ENCODE measurements at places on chromosomes 1 and 21.

GRCh38 chr1:1511533-1512285 lies at the start of gene ATAD3A:
Gene ATAD3A, plus strand, starts transcription at chr1:1512162. Its CDS starts 107 bp downstream, at chr1:1512269.
- DNase-seq, result peak; percentile 98

DNA sequence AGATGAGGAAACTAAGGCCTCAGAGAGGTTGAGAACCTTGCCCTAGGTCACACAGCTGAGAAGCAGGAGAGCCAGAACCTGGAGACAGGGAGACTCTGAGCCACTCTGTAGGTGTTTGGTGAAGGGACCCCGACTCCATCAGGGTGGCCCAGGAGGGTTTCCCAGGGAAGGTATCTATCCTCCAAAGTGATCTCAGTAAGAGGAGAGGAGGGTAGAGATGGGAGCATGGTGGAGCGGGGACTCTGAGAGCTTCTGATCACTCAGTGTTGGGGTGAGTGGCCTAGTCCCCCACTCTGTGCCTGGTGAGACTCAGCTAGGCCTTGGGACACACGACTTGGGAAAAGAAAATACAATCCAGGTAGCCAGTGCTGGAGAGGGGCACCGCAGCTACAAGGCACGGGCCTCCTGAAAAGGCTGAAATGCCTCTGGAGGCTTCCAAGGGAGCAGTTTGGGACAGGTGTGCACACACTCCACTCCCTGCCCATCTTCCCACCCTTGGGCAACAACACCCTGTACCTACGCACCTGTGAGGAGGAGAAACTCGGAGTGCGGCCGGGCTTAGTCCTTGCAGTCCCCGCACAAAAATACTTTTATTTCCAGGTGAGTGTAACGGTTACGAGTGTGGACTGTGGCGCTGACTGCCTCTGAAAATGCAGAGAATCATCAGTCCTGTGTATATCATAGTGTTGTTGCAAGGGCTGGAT lies 80.8 kb downstream of the CAMK2N1 start:
- no peak for DNase-seq

GRCh38 chr21:25464275-25464674 lies 143.0 kb downstream of the MRPL39 start:
- no peak for DNase-seq

- DNase-seq, result no peak
These were observed 22.4 kb upstream of the LEPR start for GRCh38 chr1:65398083-65398482.

GRCh38 chr1:182279302-182279701 lies 112.3 kb downstream of the GLUL start:
- DNase-seq, result no peak

DNA sequence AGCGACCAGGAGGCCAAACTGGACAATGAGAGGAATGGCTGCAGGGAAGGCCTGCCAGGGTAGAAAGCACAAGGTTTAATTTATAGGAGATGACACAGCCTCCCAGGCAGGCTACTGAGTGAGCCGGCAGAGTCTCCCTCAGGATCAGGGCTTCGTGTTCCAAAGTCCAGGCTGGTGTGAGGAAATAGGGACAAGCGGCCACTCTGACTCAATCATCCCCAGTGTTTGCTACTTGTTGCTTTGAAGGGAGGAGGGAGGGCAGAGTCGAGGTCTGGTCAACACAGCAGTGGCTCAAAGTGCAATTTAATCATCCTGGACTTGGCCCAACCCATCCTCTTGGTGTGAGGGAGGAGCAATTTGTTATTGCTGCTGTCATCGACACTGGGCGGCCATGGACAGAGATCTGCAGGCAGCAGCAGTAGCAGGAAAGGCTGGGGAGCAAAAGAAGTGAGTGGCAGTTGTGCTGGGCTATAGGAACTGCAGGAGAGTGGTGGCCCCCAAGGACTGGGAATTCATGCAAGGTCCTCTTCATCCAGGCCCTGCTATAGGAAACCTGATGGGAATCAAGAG lies 27.5 kb downstream of the TBX15 start:
- peak; percentile 77 for DNase-seq

GRCh38 chr1:156359973-156360372 lies 9.0 kb upstream of the RHBG start:
- peak; percentile 37 for DNase-seq

- no peak for DNase-seq
These were observed 201.1 kb upstream of the CHRM3 start for GRCh38 chr1:239185245-239185619.

DNA sequence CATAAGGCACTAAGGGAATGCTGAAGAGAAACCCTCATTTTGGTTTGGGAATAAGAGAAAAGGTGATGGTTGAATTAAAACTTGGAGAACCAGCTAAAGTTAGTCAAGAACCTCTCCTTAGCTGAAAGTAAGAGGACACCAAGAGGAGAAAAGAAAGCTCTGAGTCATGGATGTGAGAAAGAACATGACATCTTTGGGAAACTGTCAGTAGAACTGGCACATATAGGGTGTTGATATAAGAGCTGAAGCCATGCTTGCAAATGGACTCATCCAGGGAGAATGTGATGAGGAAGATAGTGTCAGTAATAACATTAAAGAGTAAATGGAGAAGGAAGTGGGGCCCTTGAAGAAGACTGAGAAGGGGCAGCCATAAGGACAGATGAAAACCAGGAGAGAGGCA lies 54.3 kb downstream of the LRRC8C start:
- no peak for DNase-seq

DNA sequence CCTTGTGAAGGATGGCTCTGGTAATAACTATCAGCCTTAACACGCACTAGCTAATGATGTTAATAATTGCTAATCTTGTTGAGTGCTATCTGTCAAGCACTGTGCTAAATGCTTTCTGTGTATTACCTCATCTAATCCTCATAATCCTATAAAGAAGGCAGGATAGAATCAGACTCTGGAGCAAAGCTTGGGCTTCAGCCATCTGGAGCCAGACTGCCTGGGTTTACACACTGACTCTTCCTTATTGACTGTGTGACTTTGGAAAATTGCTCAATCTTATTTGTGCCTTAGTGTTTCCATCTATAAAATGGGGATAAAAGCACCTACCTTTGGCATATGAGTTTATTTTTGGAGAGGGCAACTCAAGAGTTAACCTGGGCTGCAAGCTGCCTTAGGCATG lies 216.1 kb downstream of the NUF2 start:
- no peak for DNase-seq

- DNase-seq, result no peak
These were observed 40.6 kb upstream of the DIPK1A start for GRCh38 chr1:93001893-93002292.

- DNase-seq, result no peak
These were observed 137.8 kb downstream of the LIPI start for GRCh38 chr21:14072761-14073535.

- no peak for DNase-seq
These were observed 56.6 kb upstream of the CPLANE2 start for GRCh38 chr1:16293538-16293937.

DNA sequence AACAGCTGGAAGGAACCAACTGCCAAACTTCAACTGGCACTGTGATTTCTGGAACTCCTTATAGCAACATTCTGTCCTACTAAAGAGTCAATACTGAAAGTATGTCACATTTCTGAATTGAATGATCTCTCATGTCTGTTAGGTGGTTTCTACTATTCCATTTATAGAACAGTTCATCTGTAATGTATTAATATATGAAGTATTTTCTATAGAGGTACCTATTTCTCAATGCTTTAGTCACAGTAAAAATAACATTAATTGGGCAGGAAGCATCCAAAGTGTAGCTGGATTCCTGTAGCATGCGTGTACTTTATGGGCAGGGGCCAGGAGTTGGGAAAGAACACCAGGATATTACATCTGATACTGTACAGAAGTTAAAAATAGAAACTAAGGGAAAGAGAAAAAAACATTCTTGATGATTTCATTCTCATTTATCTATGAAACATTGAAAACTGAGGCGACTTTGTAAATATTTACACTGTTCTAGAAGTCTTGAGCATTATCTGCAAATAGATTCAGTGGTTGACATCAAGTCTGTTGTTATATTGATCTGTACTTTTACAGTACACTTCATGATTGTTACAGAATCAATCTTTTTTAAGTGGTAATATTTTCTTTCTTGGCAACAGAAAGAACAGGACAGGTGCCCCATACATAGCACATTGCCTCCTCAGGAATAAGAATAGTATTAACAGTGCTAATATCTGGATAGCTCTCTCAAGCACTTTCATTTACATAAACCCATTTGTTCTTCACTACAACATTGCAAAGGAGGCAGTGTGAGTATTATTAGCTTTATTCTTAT lies 6.2 kb upstream of the ZNF281 start:
- DNase-seq, result peak; percentile 93

DNA sequence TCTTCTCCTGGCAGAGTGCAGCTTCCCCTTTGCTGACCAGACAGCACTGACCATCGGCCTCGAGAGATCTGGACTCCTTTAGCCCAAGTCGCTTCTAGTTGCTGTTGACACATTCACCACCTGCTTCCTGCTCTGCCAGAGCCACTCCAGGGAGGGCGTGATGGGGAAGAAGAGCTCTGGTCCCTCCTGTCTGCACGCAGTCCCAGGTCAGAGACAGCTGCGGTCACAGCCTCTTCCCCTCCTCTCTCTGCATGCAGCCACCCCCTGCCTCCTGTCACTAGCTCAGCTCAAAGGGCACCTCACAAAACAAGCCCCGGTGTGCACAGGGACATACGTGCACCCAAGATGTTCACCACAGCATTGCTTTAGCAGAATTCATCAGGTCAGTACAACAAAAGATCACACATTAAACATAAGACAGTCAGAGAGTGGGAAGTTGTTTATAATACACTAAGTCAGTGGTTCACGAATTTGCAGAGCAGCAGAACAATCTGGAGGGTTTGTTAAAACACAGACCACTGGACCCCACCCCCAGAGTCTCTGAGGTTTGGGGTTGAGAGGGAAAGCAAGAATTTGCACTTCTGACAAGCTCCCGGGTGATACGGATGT lies 132.9 kb downstream of the SYF2 start:
- no peak for DNase-seq

DNA sequence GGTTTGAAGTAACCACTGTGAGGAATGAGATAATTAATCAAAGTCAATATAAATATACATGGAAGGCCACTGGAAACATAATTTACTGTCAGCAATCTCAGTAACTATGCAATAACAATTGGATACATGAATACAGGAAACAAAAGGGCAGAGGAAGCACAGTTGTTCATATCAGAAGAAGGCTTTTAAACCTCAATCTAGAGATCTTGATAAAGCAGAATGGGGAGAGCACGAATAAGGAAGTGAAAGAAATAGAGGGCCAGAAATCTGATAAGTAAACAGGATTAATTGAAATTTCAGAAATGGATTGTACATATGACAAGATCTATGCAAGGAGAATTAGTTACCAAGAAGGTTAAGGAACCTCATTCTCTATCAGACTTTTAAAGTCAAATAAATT lies 93.0 kb downstream of the EVI5 start:
- no peak for DNase-seq

- peak; percentile 49 for DNase-seq
These were observed 876 bp upstream of the NAV1 start for GRCh38 chr1:201537891-201538611.

- no peak for DNase-seq
These were observed 42.6 kb upstream of the PTGS2 start for GRCh38 chr1:186722711-186723309.

DNA sequence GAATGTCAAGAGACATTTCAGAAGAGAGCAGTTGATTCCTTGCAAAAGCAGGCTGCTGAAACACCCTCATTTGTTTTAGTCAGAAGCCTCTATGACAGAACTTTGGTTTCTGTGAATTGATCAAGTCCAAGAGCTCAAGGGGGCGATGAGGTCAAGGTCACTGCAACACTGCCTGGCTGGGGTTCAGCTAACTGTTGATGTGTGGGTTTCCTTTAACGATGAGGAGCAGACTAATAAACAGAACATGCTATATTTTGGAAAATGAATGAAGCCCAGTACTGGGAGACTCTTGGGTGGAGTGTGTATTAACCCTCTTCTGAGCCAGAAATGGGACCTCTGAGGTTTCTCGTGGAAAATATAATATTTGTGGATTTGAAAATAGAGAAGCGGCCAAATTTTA lies 109.3 kb downstream of the ZC3H11B start:
- no peak for DNase-seq

DNA sequence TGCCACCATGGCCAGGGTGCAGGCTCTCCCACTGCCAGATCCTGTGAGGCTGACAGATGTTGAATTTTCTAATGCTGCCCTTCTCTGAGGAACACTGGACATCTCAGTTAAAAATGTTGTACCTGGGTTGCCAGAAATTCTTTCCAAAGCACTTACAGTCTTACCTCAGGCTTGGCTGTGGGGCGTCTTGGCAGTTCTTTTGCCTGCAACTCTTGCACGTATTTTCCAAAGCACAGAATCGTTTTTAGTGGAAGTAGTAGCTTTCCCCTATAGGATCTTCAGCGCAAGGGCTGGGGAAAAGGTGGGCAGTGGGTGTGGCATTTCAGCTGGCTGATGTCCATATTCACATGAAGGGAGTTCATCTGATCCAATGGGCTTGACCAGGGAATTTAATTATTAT lies 53.9 kb downstream of the EDN2 start:
- no peak for DNase-seq

DNA sequence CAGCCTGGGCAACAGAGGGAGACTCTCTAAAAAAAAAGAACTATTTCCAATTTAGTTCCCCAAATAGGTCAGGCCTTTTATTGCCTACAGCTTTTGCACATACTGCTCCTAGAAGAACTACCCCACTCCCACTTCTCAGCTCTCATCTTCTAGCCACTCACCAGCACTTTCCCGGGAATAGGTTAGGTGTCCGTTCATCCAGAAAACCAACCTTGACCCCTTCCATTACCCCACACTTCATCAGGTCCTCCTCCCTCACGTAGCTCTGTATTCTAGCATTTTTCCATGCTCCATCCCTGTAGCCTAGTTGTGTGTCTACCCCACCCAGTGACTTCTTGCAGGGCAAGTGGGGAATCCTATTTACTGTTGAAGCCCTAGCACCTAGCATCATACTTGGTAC lies 42.6 kb downstream of the C8B start:
- no peak for DNase-seq

- DNase-seq, result no peak
These were observed 61.1 kb upstream of the DMRTB1 start for GRCh38 chr1:53398091-53398490.

- no peak for DNase-seq
These were observed 120.0 kb downstream of the NGF start for GRCh38 chr1:115218034-115218405.

DNA sequence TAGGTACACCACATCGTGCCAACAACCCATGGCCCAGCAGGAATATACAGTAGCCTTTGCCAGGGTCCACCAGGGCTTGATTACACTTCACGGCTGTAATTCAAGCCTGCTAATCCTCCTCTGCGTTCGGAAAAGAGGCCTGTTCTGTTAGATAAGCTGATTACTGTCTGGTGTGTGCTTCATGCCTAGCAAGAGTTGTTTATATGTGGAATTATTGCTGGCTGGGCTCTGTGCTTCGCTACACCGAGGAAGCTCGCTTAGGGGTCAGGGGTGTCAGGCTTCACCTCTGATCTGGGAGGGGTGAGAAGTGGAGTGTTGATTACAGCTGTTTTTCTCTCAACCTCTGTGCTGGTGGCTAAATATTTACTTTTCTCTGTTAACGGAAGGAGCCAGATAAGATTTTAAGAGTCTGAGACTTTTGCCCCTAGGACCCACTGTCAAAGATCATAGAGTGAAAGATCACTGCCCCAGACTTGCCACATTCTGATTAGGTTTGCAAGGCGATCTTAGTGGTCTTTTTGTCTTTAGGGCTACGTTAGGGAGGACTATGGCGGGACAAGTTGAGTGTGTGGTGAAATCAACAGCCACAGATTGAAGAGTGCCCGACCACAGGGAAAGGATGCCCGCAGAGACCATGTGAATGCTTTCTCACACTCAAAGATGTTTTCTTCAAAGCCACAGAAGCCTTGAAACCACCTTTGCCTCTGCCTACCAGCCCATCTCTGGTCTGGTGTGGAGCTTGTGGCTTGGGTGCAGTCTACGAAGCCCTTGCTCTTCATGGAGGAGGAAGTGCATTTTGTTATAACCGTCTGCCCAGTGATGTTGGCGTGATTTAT lies 216.1 kb downstream of the PBX1 start:
- DNase-seq, result no peak
